ENCODE measurements at places on chromosomes 6 and 20.

- DNase-seq, result no peak
Measured at GRCh38 chr20:42138729-42139128, 520.6 kb upstream of the CHD6 start.

DNA sequence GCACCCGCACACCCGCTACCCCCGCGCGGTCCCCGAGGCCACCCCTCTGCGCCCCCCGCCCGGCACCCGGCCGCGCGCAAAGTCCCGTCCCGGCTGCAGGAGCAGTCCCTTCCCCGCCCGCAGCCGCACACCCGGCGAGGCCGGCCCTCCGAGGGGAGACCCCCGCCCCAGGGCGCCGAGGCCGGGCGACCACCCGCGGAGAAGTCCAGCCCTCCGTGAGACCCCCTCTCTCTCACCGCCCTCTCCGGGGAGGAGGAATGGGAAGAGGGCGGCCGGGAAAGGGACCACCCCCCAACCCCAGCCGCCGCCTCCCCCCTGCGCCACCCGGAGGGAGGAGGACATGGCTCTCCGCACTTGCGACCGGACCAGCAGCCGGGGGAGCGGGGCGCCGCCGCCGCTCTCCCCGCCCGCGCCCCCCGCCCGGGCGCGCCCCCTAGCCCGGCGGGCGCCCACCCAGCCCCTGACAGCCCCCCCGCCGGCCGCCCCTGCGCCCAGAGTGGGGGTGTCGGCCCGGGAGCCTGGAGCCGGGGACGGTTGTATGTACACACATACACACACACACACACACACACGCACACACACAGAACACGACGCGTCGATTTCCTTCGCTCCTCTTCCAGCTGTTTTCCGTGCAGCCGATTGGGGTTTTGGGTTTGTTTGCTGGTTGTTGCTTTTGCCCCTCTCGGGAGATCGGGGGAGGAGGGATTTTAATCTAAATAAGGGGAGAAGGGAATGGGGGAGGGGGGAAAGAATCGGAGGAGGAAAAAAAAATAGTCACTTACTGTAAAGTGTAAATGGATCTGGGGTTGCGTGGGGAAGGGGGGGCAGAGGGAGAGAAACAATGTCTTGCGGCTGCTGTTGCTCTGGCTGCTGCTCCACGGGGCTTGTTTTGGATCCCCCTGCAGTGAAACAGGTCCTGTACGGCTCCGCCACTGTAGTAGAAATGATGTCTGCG is at the start of gene ATXN1:
Gene ATXN1 (minus strand): TSS at position 945 of the 955 bp plus-strand sequence.
- no peak for DNase-seq

- no peak for DNase-seq
Measured at GRCh38 chr6:5096482-5096881, 11.3 kb downstream of the PPP1R3G start.

DNA sequence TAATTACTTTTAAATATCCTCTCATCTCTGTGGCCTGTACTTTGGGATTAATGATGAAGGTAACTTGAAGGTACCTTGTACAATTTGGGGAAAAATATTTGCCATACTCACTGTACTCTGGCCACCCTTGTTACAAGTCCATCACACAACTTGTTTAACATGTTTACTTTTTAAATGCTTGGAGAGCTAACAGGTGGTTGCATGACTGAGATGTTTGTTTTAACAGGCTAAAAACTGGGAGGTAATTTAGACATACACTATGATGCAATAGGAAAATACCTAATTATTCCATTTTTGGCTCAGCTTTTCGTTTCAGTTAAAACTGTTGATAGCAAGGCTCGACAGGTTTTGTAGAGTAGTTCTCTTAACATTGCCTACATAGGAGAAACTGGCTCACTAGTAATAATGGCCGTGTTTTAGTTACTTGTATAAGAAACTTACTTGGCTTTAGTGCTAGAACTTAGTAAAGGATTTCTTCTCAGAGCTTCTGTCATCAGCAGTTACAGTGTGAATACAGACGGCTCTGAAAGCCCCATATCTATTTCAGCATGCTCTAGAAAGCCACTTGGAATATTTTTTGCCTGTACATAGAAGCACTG is 489.8 kb upstream of the SOX4 start:
- no peak for DNase-seq

GRCh38 chr20:34977365-34978091 is 21.9 kb downstream of the MYH7B start:
- DNase-seq, result no peak

GRCh38 chr6:29964518-29964886 is 22.2 kb downstream of the HLA-A start:
- no peak for DNase-seq

Measured in AG04449 (cell line).